ENCODE measurements at places on chromosomes 7 and 10. TPM values are rescaled to one million over a fixed set of nuclear protein-coding genes. Genes with fewer than 3 reads are reported as not detected.

DNA sequence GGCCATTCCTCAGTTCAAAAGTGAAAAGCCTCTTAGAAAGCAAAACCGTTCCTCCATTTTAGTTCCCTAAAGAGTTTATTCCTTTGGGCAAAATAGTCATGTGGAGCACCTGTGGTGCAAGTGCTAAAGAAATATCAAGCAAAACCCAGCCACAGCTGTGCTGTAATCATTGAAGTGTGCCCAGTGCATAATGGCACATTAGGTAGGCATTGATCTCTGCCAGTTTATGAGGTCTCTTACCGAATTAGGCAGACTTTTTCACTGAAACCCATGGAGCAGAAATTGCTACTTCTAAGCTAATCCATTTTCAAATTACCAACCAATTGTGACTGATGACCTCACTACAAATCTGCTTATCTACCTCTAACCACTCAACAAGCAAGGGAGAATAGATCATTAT lies 97.2 kb upstream of the SEMA3A start:
- DNase-seq: no peak
- H3K27ac ChIP-seq: no peak overlapping the region
- no peaks in the 10 kb centered on the region for H3K36me3 ChIP-seq
- no peaks in the 10 kb centered on the region for H3K27me3 ChIP-seq

DNA sequence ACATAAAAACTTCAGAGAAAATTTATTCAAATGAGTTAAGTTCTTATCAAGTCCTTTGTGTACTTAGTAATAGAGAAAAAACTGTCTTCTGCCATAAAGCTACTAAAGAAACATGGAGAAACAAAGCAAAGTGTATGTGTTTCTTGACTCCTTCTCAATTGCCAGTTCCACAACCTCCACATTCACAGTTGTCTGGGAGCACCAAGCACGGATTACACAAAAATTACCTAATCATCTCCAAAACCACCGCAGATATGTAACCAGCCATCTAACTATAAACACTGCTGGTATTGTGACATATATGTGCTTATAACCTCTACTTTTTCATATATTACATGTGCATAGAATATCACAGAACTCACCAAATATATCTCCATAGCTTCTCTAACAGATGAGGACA lies 23.1 kb downstream of the MAGI2 start:
- DNase-seq: no peak
- no peak overlapping the region for H3K27ac ChIP-seq
- H3K4me3 ChIP-seq: no peak overlapping the region
- no peaks in the 10 kb centered on the region for H3K27me3 ChIP-seq
- H3K4me1 ChIP-seq: no peaks in the 10 kb centered on the region

GRCh38 chr10:23693925-23694324 lies 255.1 kb downstream of the OTUD1 start:
- no peaks in the 10 kb centered on the region for H3K4me1 ChIP-seq
- H3K27ac ChIP-seq: no peak overlapping the region
- no peak overlapping the region for H3K4me3 ChIP-seq
- H3K36me3 ChIP-seq: no peaks in the 10 kb centered on the region

- peak overlapping the region; percentile 100 for H3K27ac ChIP-seq
- peak overlapping the region; percentile 95 for H3K4me3 ChIP-seq
- H3K27me3 ChIP-seq: no peaks in the 10 kb centered on the region
- H3K36me3 ChIP-seq: peaks cover 6% of the 10 kb centered on the region
- H3K4me1 ChIP-seq: peaks cover 75% of the 10 kb centered on the region
Measured at GRCh38 chr10:86970162-86970981, 2.1 kb downstream of the ADIRF start.

- H3K4me1 ChIP-seq: no peaks in the 10 kb centered on the region
- H3K4me3 ChIP-seq: no peak overlapping the region
- H3K36me3 ChIP-seq: no peaks in the 10 kb centered on the region
- no peak for DNase-seq
Measured at GRCh38 chr10:123062726-123063125, 53.9 kb downstream of the ACADSB start.

- peaks cover 6% of the 10 kb centered on the region for H3K4me1 ChIP-seq
- H3K27me3 ChIP-seq: no peaks in the 10 kb centered on the region
- no peak overlapping the region for H3K4me3 ChIP-seq
- no peaks in the 10 kb centered on the region for H3K36me3 ChIP-seq
Measured at GRCh38 chr10:70896551-70896950, 8.2 kb upstream of the PCBD1 start.

Gene SPAM1
- polyA plus RNA-seq: not detected

DNA sequence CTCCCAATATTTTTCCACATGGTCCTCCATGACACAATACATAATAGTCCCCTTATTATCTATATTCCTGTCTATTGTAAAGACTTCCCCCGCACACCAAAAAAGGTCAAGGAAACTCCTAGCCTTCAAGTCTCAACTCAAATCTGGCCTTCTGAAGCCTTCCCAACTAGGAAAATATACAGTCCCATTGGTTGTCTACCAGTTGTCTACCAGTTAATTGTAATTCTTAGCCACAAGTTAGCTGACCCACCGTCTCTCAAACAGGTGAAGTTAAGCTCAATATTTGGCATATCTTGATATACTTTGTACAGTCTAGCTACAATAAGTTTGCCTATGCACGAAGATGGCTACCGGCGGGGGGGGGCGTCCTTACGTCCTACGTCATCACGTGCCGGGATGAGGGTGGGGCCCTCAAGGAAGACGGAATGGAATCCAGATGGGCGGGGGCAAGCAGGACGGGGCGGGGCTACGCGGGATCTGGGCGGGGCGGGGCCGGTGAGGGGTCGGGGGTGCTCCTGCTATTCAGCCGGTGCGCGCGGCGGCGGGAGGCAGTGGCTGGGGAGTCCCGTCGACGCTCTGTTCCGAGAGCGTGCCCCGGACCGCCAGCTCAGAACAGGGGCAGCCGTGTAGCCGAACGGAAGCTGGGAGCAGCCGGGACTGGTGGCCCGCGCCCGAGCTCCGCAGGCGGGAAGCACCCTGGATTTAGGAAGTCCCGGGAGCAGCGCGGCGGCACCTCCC lies at the start of gene AHR:
Gene AHR, plus strand, starts transcription at position 551 of the 738 bp plus-strand sequence. CDS start 613 bp downstream, outside the sequence.
- H3K27ac ChIP-seq: peak within 1 kb of the TSS; percentile 87
- H3K4me3 ChIP-seq: peak within 1 kb of the TSS; percentile 73
- DNase-seq: peak; percentile 45
- no peaks in the 10 kb centered on the region for H3K36me3 ChIP-seq

Gene LGI1
- not detected for polyA plus RNA-seq

Gene MCM10
- 0.75 TPM for polyA plus RNA-seq

DNA sequence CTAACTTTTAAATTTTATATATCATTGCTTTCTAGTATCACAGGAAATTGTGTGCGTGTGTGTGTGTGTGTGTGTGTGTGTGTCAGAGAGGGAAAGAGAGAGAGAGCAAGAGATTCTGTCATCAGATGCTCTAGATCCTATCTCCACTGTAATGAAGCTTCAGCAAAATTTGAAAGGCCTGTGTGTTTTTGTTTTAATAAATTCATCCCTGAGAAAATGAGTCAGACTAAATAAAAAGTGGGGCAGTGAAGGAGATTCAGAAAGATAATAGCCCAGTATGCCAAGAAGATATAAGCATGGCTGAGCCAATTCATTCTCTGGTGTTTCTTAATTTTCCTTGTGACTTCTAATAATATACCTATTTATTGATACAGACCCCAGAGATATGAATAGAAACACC lies 184.2 kb upstream of the TMEM196 start:
- peak overlapping the region; percentile 97 for H3K27ac ChIP-seq
- peaks cover 22% of the 10 kb centered on the region for H3K4me1 ChIP-seq
- H3K27me3 ChIP-seq: no peaks in the 10 kb centered on the region
- H3K36me3 ChIP-seq: no peaks in the 10 kb centered on the region

- peaks cover 9% of the 10 kb centered on the region for H3K36me3 ChIP-seq
- no peaks in the 10 kb centered on the region for H3K4me1 ChIP-seq
- H3K27me3 ChIP-seq: no peaks in the 10 kb centered on the region
- no peak overlapping the region for H3K27ac ChIP-seq
Measured at GRCh38 chr10:114347241-114347640, 57.1 kb downstream of the AFAP1L2 start.

GRCh38 chr10:44478876-44479705 lies 94.2 kb upstream of the CXCL12 start:
- no peaks in the 10 kb centered on the region for H3K4me1 ChIP-seq
- no peak overlapping the region for H3K4me3 ChIP-seq
- no peaks in the 10 kb centered on the region for H3K27me3 ChIP-seq
- H3K36me3 ChIP-seq: no peaks in the 10 kb centered on the region
- H3K27ac ChIP-seq: no peak overlapping the region

DNA sequence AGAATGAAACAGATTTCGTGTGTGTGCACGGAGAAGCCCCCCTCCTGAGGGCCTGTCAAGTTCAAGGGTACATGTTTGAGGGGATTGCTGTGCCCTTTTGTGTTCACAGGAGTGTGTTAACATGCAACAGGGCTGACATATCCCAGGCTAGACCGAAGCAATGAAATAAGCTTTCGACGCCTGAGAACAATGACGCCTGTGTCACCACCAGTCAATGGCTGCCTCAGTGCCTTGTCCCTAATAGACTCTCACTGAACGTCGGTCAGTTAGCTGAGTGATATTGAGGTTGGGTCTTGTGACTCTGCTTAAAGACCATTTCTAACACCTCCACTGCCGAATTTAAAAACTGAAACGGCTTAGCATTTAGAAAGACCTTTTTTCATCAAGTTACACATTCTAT lies 175.2 kb upstream of the TCF7L2 start:
- H3K27ac ChIP-seq: no peak overlapping the region
- H3K4me1 ChIP-seq: peaks cover 8% of the 10 kb centered on the region
- no peaks in the 10 kb centered on the region for H3K27me3 ChIP-seq
- no peak for DNase-seq
- no peaks in the 10 kb centered on the region for H3K36me3 ChIP-seq

- H3K27me3 ChIP-seq: no peaks in the 10 kb centered on the region
- DNase-seq: no peak
- no peak overlapping the region for H3K27ac ChIP-seq
- no peaks in the 10 kb centered on the region for H3K4me1 ChIP-seq
- H3K4me3 ChIP-seq: no peak overlapping the region
- H3K36me3 ChIP-seq: no peaks in the 10 kb centered on the region
Measured at GRCh38 chr7:20102982-20103381, 114.2 kb downstream of the MACC1 start.

- no peak overlapping the region for H3K4me3 ChIP-seq
- H3K27ac ChIP-seq: no peak overlapping the region
- DNase-seq: no peak
Measured at GRCh38 chr10:95506056-95506737, 55.0 kb downstream of the SORBS1 start.

Data from keratinocyte (primary cell).